Activated CD4-positive, alpha-beta T cell treated with anti-CD3 and anti-CD28 coated beads, Interleukin-2, amount 50 U/mL, for 1 hour (primary cell): ENCODE measurements at places on chromosomes 12 and 14.

GRCh38 chr14:69504775-69505174 is 20.2 kb downstream of the PLEKHD1 start:
- no peak for DNase-seq

DNA sequence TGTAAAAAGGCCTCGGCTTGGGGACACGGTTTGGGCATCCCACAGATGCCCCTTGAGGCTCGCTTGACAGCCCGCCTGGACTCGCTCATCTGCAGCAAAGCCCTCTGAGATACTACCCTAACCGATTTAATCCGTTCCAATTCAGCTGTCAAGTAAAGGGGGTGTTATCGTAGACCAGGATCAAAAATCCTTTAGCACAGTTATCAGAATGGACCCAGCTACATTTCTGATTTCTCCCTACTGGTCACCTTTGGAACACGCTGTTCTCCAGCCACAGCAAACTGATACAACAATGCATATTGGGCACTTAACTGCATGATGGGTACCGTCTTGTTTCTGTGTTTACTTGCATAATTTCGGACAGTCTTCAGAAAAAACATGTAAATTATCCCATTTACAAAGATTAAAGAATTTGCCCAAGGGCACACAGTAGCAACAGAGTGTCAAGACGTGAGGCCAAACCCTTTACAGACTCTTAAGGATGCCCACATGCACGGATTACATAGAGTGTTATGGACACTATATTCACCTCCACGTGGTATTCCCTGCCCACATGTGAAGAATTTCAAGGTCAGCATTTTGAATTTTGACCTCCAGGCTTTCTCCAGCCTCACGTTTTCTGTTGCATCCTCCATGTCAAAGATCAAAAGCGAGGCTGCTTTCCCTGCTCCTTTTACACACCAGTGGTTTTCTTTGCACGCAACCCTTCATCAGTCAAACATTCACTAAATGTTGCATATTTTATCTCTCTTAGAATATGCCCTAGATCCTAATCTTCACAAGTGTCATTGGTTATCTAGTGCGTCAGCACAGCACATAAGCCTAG is 3.2 kb upstream of the DUSP6 start:
- no peak for DNase-seq

- no peak for DNase-seq
These were observed 212.4 kb upstream of the C14orf180 start for GRCh38 chr14:104366931-104367865.

GRCh38 chr14:87623616-87624015 is 369.4 kb downstream of the GALC start:
- DNase-seq = no peak

DNA sequence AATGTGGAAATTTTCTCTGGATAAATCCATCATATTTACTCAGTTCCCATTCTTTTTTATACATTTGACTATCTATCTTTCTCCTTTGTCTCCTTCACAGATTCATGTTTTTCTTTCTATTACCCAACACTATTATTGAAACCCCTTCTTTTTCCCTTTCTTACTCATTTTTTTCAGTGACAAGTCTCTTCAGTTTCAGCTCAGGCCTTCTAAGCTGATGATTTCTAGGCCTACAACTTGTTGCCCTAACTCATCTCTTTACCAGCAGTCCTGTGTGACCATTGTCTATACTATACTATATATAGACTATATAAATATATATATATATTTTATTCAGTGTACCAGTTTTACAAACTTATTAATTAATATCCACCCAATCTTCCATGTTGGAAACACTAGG is 31.8 kb downstream of the SLC16A7 start:
- DNase-seq = no peak

DNA sequence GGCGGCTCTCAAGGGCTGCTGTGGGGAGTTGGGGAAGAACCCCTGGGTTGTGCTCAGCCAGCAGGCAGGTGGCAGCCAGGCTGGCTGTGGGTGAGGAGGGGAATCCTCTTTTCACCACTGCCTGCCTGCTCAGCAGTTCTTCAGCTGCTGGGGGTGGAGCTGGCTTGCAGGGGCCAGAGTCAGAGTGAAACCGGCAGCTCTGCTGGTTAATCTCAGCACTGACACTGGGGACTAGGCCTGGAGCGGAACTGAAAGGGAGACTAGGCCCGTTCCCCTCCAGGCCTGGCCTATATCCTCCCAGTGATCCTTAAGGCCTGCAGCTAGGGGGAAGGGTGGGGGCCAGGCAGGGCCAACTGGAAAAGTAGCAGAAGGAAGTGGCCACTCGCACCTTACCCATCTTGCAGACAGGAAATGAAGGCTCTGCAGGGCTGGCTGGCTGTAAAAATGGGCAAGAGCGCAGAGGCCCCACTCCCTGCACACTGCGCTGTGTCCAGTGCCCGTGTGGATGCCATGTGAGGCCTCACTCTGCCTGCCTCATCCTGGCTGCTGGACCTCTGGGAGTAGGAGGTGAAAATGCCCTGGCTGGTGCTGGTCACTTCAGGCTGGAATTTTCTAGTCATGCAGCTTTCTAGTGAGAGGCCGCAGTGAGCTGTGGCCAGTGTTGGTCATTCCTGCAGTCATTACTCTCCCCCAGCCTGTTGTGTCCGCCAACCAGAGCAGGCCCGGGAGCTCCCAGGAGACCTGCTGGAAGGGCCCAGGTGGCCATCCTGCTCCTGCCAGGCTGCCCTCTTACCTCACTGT is 39.4 kb downstream of the SH2B3 start:
- peak; percentile 79 for DNase-seq

DNA sequence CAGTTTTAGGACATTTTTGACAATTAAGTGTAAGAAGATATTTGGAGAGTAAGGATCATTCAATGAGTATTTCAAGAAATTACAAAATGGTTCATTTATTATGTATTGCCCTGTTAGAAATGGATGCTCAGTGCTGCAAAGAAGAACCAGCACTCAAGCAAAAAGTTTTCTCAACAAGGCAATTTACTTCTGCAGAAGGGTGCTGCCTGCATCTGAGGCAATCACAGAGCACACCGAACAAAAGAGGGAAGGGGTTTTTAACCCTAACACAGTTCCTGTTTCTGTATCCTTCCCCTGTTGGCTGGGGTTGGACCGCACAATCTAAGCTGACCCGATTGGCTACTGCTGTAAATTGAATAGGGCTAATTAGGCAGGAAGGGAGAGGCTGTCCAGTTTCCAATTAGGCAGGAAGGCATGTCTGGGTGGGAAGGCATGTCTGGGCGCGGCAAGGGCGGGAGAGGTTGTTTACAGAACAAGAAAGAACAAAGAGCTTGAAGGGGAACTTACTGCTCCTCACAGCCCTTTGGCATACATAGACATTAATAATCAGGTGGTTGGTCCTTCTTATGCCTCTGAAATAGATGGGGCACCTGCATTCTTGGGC is 41.4 kb downstream of the SPTSSA start:
- no peak for DNase-seq
